ENCODE measurements at places on chromosomes 6 and 20. TPM values are rescaled to one million over a fixed set of nuclear protein-coding genes. Genes with fewer than 3 reads are reported as not detected.

DNA sequence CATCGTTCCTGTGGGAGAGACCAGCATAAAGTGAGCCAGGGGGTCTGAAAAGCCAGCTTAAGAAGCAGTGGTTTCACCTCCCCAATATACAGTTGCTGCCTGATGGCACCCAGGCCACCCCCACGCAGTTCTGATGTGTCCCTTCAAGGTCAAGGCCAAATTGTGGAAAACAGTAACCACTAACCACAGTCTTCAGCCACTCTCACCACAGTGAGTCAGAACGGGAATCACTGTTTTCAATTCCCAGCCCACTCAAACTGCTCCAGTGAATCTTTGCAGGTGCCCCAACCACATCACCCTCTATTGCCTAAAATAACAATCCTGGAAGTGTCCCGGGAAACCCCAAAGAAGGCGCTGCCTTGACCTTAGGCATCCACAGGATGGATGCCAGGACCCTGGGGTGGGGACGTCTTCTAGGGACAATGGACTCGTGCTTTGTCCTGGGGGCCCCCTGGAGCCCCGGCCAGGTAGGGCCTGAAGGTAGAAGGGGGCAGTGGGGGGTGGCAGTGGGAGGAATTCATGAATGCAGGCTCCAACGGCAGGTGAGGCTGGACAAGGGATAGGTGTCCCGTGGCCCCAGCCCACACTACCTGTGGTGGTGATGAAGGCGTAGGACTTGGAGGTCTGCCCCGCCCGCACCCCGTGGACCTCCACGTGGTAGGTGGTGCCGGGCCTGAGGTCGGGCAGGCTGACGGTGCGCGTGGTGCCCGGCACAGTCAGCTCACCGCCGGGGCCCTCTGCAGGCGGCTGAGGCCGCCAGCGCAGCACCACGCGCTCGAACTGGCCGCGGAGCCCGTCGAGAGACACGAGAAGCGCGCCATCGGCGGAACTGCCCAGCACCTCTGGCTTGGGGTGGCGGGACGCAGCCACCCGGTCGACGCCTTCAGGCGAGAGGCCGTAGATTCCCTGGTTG lies 22.2 kb downstream of the TNXB start:
- no peaks in the 10 kb centered on the region for H3K27me3 ChIP-seq
- H3K4me3 ChIP-seq = peak overlapping the region; percentile 61
- H3K27ac ChIP-seq = peak overlapping the region; percentile 62
- DNase-seq = no peak
- H3K4me1 ChIP-seq = peaks cover 26% of the 10 kb centered on the region

Gene ISM1
- 20.4 TPM for total RNA-seq

DNA sequence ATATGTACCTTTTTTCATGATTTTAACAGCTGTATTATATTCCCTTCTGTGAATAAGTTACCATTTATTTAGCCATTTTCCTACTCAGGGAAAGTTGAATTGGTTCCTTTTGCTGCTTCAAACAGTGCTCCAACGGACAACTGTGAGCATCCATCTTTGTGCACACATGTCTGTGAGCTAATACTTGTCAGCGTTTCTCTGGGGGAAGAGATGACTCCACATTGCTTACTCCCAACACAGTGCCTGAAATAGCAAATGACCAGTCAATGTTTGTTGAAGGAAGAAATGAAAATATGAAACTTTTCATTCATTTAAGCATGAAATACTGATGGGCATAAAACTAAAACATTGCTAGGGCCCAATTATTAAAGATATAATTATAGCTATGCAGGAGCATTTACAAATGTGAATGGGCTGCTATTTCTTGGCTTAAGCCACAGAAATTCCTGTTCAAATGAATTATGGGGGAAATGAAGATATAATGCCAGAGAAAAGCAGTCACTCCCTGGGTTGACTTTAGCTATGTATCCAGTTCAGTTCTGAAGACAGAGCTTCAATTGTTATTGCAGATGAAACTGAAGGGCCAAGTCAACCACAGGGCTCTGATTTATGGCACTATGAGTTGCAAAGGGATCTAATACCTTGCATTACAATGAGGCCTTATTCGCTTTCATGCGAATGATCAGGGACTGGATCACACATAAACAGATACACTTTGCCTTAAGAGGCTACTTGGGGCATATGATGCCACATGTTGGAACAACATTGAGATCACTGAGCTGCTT lies 47.4 kb upstream of the FOXC1 start:
- H3K4me1 ChIP-seq = no peaks in the 10 kb centered on the region
- no peaks in the 10 kb centered on the region for H3K27me3 ChIP-seq
- no peaks in the 10 kb centered on the region for H3K36me3 ChIP-seq
- DNase-seq = no peak
- no peak overlapping the region for H3K27ac ChIP-seq

GRCh38 chr20:1534526-1534925 lies 23.0 kb downstream of the SIRPD start:
- no peak overlapping the region for H3K4me3 ChIP-seq
- no peaks in the 10 kb centered on the region for H3K4me1 ChIP-seq
- H3K27me3 ChIP-seq = no peaks in the 10 kb centered on the region

GRCh38 chr6:33763483-33763882 lies 16.8 kb upstream of the IP6K3 start:
- no peak overlapping the region for H3K27ac ChIP-seq
- H3K36me3 ChIP-seq = no peaks in the 10 kb centered on the region
- no peak for DNase-seq
- no peak overlapping the region for H3K4me3 ChIP-seq
- no peaks in the 10 kb centered on the region for H3K27me3 ChIP-seq

Gene POPDC3
- not detected for total RNA-seq

DNA sequence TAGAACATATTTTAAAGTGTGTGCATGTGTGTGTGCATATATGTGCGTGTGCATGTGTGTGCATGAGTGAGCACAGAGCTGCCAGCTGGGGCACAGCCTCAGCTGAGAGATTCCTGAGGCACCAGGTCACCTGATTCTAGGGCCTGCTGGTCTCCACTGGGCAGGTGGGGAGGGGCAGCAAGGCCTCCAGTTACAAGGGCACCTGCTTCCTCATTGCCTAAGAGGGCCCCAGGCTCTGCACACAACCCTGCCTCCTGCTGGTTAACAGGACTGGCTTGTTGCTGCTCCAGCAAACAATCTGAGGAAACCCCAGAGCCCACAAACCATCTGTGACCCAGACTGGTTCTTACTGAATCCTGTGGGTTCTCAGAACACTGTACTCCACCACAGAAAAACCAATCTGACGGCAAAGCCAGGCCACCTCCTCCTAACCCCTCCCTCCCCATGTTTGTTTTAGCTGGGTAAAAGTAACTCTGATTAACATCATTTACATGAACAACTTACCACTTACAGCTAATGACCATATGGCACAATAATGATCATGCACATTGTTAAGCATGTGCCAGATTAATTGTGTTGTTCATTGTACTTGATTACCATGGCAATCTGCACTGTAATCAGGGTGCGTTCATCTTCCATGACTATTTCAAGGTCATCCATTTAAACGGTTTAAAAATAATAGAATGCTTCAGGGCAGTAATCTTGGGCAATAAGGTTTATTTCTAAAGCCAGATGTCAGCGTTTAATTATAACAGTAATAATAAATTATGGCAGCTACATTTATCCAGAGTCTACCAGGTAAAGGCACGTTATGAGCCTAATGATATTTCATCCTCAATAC lies 23.1 kb upstream of the UBE2J1 start:
- H3K27me3 ChIP-seq = no peaks in the 10 kb centered on the region
- H3K4me3 ChIP-seq = no peak overlapping the region

DNA sequence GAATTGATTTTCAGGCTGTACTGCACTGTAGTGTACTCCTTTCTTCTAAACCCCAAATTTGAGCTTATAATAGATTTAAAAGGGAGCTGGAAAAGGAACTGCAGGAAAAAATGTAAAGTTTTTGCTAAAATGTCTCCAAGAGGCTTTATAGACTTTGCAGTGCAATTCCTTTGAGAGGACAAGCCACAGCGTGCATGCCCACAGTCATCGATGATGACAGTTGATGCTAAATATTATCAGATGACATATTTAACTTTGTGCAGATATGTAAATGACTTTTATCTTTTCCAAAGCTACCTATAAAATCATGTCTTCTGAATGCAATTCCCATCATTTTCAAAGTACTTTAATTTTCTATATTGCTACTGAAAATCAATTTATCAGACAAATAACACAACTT lies 24.3 kb upstream of the HDGFL1 start:
- H3K27me3 ChIP-seq = no peaks in the 10 kb centered on the region
- DNase-seq = no peak
- H3K4me3 ChIP-seq = no peak overlapping the region
- H3K4me1 ChIP-seq = no peaks in the 10 kb centered on the region
- no peaks in the 10 kb centered on the region for H3K36me3 ChIP-seq

Gene CFAP61
- total RNA-seq = 0.27 TPM

Gene MRPS18B
- 23.6 TPM for total RNA-seq
